Stimulated activated CD4-positive, alpha-beta T cell treated with anti-CD3 and anti-CD28 coated beads, TNF-alpha, amount 100 ng/mL, for 1 hour (primary cell): ENCODE measurements at places on chromosomes 13 and 19.
A peak's percentile ranks its signal among the peaks of the same experiment; 100 is the strongest.

- no peak for DNase-seq
Observed at GRCh38 chr19:54339646-54340358, 840 bp upstream of the LILRA4 start.

GRCh38 chr19:3626473-3627350 is at the start of gene CACTIN:
Gene CACTIN, minus strand, starts transcription at chr19:3626790. Its CDS starts 28 bp downstream, at chr19:3626762.
- peak; percentile 97 for DNase-seq

- no peak for DNase-seq
Observed at GRCh38 chr13:45696610-45697226, 5.4 kb upstream of the CBY2 start.

DNA sequence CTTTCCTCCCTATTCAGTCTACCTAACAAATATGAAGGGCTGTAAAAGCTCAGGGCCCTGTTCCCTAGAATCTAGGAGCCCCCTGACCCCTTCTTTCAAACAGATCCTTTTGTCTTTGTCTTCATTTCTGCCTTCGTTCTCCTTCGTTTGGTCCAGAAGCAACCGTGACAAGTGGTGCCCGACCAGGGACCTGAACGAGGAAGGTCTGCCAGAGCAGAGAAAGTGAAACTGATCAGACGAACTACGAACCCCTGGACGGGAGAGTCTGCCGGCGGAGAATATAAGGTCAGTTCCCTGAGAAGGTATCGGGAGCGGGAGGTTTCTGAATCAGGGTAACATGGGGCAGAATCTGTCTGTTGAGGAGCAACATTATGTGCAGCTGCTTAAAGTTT is 751 bp downstream of the ERVK3-1 start:
- no peak for DNase-seq

- DNase-seq, result no peak
Observed at GRCh38 chr19:2983351-2984214, 6.2 kb downstream of the TLE6 start.

- DNase-seq, result no peak
Observed at GRCh38 chr13:42594481-42595252, 20.7 kb downstream of the TNFSF11 start.

GRCh38 chr13:71082631-71083030 is 784.4 kb downstream of the DACH1 start:
- no peak for DNase-seq

DNA sequence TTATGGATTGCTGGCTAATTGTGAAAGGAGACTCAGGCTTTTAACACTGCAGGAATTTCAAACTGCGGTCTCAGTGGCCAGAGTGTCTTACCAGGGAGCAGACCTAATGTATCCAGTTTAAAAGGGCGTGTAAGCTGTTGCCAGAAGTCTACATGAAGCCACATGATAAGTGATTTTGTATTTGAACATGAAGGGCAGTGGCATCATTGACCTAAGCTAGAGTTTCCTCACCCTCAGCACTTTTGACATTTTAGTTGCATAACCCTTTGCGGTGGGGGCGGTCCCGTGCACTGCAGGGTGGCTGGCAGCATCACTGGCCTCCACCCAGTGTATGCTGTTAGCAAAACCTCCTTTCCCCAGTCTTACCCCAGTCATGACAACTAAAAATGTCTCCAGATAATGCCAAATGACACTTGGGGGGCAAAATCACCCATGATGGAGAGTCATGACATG is 23.7 kb upstream of the GPR18 start:
- no peak for DNase-seq
